Stimulated activated CD8-positive, alpha-beta memory T cell treated with anti-CD3 and anti-CD28 coated beads, Interleukin-2, amount 100 ng/mL, for 1 hour (primary cell): ENCODE measurements at places on chromosomes 2 and 18.

DNA sequence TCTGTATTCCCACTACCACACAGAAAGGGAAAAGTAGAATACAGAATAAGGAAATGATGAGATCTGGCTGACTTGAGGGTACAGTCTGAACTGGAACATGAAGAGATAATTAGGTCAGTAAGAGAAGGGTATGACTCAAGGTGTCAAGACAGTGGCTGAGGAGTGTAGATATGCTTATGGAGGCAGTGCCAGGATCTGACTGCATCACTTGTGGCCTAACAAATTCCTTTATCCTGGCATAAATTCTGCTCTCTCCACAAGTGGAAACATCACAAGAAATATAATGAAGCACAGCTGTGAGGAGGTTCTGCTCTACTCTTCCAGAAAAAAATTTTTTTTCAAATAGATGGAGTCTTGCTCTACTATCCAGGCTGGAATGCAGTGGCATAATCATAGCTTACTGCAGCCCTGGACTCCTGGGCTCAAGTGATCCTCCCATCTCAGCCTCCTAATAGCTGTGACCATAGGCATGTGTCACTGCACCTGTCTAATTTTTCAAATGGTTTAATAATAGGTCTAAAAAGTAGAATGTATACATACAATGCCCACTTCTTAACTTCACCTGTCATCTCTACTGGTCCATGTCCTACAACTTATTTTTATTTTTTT is 85.3 kb downstream of the C2orf74 start:
- no peak for DNase-seq

- DNase-seq, result peak; percentile 11
These were observed 63.0 kb upstream of the TWIST2 start for GRCh38 chr2:238784671-238785527.

DNA sequence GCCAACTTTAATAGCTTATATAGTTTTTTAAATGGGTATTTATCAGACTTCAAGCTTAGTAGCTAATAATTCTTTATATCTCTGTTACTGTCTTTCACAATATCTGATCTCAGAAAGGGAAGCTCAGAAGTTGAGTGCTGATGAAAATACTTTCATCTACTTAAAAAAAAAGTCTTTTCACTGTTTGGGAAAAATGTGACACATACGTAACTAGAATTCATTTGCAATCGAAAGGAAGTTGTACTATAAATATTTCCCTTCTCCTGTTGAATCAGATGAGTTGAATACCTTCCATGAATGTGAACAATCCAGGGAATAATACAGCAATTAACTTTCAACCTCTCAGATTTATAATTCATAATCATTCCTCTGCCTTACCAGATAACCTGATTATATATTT is 811 bp upstream of the SCG2 start:
- no peak for DNase-seq

GRCh38 chr2:235098269-235098668 is 146.5 kb downstream of the SH3BP4 start:
- DNase-seq, result no peak

DNA sequence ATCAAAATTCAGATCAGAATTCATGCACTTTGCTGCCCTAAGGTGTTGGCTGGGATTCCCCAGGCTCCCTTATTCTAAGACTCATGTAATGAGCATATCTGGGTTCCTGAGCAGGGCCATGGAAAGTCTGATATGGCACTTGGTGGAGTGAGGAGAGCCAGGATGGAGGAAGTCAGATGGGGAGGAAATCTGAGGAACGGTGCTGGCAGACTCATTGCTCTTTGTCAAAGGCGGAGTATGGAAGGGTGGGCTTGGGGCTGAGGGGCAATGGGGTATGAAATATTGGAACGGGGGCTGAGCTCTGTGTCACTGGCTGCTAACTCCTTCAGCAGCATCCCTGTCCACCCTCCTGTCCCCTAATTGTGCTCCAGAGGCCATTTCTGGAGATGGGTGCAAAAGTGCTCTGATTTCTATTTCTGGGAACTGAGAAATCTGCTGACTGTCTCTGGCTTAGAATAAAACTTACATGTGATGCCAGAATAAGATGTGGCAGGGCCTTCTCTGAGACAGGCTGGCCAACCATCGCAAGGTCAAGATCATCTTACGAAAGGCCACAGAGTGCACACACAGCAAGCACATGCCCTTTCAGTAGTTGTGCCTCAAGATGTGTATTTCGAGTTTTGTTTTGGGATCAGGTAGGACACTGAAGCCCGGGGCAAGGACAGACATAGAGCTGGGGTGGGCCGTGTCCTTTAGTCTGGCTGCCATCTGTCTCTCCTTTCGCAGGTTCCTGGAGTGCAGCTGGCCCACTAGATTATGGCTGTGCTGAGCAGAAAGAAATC is 480.0 kb upstream of the HS6ST1 start:
- no peak for DNase-seq

- DNase-seq, result no peak
These were observed 75.1 kb upstream of the NOL4 start for GRCh38 chr18:34299828-34300227.

GRCh38 chr2:240209493-240209892 is 69.0 kb upstream of the OTOS start:
- DNase-seq, result no peak

DNA sequence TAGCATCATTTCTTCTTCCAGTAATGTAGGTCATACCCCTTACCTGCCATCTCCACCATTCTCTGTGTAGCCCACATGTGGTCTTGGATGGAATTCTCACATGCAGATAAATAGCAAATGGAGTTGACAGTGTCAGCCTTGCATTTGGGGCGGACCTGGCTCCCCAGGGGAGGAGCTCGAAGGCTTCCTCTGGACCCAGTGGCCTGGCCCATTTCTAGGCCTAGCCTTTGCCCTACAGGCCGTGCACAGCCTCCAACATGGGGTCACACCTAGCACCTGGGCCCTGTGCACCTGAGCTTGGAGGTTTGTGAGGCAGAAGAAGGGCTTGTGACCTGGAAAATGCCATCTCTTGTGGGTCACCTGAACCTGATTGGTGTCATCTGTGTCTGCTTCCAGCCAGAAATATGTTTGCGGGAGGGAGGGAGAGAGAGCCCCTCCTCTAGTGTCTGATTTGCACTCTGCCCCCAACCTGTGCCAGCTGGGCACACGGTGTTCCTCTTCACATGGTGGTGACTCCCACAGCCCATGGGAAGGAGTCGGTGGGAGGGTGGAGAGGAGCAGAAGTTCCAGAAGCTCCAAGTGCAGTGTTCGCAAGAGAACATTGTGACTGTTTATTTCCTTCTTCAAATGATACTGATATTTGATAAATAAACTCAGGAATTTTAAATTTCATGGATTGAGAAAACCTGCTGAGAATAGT is 33.0 kb downstream of the ITGB1BP1 start:
- no peak for DNase-seq

GRCh38 chr18:25019931-25020330 is 332.0 kb downstream of the ZNF521 start:
- no peak for DNase-seq

DNA sequence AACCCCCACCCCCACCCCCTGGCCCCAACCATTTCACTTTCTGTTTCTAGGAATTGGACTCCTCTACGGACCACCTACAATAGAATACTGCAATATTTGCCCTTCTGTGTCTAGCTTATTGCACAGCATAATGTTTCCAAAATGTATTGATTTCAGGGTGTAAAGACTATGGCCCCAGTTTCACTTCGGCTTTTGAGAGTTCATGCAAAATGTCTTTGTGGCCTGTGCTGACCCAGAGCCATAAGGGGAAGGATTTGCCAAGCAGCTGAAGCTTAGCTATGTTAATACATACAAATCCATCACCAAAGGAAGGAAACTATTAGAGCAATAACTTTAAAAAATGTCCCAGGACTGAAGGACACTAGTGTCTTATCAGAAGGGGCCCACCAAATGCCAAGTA is 11.2 kb upstream of the ATP9B start:
- DNase-seq, result no peak

DNA sequence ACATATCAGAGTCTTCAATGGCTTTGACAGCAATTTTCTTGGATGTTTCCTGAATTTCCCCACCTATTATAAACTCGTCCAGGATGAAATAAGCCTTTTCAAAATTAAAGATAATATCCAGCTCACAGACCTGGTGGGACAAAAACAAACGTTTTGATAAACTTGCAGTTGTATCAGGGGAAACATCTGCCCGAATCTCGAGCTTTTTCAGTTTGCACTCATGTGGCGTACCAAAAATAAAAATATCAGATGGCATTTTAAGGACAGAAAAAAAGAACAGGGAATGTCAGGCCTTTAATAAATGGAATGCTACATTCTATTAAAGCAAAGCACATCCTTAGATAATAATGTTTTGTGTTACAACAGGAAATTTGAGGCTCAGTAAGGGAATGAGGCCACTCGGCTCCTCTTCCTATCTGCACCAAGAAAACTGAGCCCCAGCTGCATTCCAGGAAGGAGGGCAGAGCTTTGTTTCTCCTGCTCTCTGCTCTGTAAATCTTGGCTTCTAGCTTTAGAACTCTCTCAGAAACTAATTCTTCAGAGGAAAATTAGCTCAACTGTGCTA is 72.1 kb downstream of the AP1S3 start:
- DNase-seq, result no peak

- no peak for DNase-seq
These were observed 126.2 kb downstream of the AGPS start for GRCh38 chr2:177518754-177519153.

- no peak for DNase-seq
These were observed 20.5 kb upstream of the IL1RL2 start for GRCh38 chr2:102166189-102166845.

GRCh38 chr2:210540900-210541289 is 15.5 kb upstream of the CPS1 start:
- DNase-seq, result no peak

DNA sequence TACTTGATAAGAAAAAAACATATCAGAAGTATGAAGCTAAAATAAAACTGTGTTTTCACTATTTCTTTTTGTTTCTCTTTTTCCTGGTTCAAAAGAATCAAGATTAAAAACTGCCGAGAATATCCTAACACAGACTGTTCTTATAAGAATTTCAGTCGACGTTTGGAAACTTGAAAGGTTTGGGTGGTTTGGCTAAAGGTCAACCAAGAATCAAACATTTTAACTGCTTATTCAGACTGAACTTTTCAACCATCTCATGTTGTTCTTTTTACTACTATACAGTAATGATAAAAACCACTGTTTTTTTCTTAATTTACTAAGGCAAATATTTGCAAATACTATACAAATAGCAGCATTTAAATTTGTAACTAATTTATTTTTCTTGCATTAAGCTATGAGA is 308.5 kb upstream of the TFPI start:
- DNase-seq, result no peak

- DNase-seq, result no peak
These were observed 19.4 kb downstream of the THAP4 start for GRCh38 chr2:241617431-241618154.

DNA sequence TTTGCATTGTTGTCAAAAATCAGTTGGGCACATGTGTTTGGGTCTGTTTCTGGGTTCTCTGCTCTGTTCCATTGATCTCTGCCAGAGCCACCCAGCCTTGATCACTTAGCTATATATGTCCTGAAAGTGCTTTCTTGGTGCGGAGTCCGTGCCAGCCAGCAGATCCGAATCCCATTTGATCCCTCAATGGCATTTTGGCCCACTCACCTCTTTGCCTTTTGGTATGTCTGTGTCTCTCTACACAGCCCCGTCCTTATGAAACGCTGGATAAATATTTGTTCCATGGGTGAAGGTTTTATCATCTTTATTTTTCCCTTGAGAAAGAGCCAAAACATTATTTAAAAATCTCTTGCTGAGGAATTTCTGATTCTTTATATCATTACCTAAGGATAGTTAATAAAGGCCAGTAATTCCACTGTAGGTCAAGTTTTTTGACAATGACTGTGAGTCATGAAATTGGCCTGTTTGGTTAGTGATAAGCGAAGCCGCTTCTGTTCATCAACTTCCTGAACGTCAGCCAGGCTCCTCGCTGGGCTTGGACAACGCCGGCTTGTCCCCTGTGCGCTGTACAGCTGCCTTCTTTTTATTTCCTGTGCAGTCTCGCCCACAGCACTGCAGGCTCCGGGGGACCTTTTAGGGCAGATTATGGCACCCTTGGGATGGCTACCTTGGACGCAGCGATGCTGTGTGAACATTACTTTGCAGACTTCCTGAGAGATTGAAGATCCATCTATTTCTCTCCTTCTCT is 24.9 kb downstream of the MTCL1 start:
- DNase-seq, result no peak

DNA sequence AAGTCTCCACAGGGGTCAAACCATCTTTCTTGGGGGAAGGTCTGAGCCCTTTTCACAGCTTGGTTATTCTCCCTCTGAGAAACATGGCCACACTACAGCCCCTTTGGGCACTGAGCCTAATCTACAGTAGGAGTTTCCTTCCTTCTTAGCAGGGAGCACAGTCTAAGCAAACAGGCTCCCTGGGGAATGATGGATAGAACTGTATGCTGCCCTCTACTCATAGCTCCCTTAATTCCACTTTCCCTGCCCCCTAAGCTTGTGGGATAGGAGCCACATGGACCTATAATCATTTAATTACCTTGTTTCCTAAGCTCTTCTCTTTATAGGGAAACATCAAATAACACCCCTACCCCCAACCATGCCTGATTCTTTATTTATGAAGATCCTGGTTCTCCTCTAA is 442.1 kb upstream of the MEX3C start:
- DNase-seq, result no peak

GRCh38 chr2:18171191-18172139 is 293.0 kb downstream of the KCNS3 start:
- no peak for DNase-seq

DNA sequence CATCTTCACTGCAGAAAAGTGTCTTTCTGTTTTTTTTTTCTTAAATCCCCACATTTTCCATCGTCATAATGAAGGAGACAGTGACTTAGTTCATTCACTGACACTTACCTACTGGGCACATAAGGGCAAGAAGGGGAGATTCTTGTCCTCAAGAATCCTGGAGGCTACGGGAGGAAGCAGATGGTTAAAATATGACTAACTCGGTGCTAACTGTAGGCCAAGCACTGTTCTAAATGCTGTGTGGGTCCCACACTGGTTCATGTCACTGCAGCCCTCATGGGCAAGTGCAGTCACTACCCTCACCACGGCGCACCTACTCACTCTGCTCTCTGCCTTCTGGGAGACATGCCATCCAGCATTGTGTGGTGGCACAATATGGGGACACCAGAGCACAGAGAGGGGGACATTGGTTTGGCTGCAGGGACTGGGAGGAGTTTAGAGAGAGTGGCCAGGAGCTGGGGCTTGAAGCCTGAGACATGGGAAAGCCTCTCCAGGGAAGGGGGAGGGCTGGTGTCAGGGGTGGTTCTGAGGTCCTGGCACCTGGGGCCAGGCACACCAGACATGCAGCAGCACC is 305.2 kb downstream of the MYCN start:
- DNase-seq, result no peak
